CD4-positive, alpha-beta T cell treated with Interferon gamma for 1 hour (primary cell): ENCODE measurements at places on chromosomes 3 and 15.

DNA sequence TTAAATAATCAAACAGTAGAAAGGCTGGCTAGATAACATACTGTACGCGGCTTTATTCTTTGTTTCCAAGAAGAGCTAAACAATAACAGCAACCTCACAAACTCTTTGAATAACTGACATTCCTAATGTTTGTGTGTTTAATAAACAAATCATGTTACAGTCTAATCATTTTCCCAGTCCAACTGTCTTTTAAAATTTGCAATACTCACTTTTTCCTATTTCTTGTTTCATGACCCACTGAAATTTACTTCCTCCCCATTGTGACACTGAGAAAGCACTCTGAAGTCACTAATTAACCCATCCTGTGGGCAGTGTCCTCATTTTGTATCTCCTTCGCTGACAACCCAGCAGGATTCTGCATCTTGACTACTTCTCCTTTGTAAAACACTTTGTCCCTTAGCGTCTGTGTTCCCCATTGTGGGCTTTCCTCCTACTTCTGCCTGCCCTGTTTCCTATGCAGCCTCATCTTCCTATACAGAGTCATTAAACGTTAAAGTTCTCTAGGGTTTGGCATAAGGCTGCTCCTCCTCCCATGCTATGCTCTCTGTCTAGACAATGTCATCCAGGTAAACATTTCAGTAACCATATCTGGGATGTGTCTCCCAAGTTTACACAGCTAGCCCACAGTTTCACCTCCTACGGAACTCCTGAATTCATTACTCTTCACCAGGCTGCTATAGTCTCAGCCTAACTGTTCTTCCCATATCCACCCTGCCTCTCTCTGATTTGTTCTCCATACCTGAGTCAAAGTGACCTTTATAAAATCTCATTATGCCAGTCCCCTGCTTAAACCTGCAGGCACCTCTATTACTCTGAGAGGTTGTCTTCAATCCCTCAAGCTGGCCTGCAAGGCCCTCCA lies 148.9 kb downstream of the GREM1 start:
- DNase-seq: no peak

DNA sequence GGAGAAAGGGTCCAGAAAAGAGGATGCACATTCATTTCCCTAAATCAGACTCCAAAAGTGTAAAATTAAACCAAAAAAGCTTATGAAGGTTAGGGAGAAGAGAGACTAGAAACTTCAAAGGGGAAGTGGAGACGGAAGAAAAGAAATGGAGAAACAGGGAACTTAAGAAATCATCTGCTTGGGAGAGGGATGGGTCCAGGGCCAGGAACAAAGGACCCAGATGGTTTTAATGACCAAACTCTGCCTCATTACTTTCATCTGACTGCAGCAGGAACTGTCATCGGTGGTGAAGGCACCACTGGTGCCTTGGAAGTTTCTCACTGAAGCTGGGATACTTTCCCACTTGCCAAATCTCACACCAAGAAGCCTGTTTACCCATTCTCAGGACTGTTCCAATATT lies 70.5 kb upstream of the SLC4A7 start:
- DNase-seq: no peak

DNA sequence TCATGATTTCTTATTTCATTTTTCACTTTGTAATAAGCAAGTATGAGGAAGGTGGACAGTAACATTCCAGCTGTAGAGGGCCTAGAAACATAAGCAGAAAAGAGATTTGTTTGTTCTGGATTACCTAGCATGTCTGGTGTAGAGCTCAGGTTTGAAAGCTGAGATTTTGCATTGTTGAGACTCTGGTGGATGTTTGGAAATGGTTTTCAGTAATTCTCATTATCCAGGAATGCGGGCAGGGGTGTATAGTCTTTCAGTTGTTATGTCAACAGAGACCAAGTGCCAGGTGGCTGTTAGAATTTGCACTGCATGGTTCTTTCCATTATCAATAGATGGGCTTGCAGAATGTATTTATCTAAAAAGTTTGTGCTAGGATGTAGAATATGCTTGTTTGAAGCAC lies 10.9 kb downstream of the GPD1L start:
- DNase-seq: no peak

DNA sequence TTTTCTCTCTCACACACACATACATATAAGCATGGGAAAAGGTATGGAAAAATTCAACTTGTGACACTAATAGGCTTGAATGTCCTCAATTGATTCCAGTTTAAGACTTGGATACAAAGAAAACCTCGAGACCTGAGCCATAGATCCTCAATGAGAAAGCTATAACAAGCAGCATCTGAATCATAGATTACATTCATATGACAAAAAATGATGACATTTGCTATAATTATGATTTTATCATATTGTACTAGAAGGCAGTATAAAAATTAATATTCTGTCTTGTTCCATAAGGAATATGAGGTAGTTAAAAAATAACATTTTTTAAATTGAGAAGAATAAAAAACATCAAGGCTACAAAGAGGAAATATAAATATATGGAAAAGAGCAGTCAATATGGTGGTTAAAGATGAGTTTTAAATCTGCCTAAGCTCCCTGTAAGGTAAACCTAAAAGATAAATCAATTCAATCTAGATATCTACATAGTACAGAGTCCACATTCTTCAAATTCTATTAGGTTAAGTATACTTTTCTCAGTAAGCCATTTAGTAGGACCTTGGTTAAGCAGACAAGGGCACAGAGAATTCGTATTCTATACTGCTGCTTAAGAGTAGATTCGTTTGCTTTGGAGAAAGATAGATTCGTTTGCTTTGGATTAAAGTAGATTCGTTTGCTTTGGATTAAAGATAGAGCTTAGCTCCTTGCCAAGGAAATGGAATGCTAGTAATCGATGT lies 175.7 kb downstream of the STAG1 start:
- DNase-seq: no peak

DNA sequence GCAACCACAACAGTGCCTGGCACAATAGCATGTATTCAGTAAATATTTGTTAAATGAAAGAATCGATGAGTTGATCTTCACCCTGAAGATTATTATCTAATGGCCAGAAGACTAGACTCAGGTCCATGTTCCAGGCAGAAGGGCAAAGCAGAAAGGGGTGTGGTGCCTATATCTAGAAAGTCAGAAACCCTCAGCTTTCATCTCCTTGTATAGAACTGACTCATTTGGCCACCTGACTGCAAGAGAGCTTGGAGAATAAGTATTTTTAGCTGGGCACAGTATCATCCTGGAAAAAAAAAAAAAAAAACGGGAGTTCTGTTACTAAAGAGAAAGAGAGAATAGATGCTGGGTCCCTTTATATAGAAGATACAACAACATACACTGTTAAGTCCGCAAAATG lies 69.7 kb upstream of the SPRED1 start:
- DNase-seq: no peak

DNA sequence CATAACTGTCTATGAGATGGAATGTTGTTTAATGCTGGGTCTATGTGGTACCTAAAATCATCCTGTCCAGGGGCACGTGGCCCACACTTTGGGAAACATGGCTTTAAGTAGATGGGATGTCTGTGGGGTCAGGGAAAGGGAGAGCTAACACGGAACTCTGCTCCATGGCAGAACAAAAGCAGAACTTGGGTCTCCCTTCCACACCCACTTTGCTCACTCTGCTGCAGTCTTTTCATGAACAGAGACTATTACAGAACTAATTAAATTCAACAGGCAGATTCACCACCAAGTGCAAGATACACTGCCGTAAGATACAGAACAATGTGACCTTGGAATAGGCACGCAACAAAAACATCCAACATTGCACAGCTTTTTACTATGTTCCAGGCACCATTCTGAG lies 28.2 kb downstream of the POPDC2 start:
- no peak for DNase-seq

- DNase-seq: no peak
These were observed 20.8 kb downstream of the TCF12 start for GRCh38 chr15:56939257-56939656.

GRCh38 chr15:82802497-82802896 lies 3.4 kb downstream of the FSD2 start:
- no peak for DNase-seq

DNA sequence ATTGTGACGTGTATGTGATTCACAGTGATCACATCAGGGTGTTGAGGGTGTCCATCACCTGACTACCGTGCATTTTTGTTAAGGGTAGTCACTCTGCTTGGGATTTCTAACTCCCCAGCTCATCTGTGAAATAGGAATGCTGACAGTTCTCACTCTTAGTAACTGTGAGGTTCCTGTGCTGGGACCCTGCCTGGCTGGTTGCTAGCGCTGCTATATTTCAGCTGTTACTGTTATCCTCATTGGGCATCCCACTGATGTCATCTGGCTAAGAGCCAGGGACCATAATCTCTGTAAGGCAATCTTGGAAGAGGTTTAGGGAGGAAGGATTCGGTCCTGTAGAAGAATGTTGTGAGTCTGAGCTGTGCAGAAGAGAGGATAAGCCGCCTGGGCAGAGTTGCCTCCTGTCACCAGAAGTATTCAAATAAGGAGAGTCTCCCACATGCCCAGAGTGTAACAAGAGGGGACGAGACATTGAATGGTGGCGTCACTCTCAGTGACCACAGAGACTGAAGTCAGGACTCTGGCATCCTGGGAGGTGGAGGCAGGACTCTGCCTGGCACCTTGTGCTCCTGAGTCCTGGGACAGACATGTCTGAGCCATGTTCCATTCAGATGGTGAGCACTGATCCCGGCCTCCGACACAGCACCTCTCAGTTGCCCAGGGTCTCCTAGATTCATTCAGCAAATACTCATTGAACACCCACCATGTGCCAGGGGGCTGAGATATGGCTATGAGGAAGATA lies 52.2 kb downstream of the FBLN2 start:
- DNase-seq: no peak
